ENCODE measurements at places on chromosomes 11 and 22.

DNA sequence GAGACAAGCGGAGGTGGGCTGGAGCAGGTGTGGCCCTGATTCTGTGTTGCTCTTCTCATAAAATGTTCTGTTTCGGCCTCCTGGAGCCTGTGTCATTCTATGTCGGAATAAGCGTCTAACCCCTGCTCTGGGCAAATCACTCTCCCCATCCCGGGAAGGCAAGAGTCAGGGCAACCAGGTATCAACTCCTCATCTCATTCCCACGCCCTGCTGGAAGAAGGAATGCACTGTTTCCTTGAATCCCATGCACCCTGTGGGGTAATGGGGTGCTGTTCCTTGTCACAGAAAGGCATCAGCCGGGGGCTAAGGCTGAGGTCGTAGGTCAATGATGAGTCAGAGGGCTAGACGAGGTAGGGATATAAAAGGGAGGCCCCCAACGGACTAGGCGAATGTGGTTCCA is 2.6 kb downstream of the FAM180B start:
- DNase-seq = no peak

DNA sequence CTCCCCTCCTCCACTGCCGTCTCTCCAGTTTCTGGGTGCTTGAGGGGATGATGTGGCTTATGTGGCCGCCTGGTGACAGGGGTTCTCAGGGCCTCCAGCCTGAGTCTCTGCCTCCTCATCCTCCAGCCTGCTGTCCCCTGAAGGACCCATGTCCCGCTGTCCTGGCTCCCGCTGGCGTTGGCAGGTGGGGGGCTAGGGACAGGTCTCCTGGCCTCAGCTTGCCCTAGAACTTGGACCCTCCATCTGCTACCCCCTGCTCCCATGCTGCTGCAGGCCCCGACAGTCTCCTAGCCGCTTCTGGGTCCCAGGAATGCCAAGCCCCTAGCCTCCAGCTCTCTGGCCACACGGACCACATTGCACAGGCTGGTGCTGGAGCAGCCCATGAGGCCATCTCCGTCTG is 13.9 kb upstream of the CELSR1 start:
- DNase-seq = no peak

DNA sequence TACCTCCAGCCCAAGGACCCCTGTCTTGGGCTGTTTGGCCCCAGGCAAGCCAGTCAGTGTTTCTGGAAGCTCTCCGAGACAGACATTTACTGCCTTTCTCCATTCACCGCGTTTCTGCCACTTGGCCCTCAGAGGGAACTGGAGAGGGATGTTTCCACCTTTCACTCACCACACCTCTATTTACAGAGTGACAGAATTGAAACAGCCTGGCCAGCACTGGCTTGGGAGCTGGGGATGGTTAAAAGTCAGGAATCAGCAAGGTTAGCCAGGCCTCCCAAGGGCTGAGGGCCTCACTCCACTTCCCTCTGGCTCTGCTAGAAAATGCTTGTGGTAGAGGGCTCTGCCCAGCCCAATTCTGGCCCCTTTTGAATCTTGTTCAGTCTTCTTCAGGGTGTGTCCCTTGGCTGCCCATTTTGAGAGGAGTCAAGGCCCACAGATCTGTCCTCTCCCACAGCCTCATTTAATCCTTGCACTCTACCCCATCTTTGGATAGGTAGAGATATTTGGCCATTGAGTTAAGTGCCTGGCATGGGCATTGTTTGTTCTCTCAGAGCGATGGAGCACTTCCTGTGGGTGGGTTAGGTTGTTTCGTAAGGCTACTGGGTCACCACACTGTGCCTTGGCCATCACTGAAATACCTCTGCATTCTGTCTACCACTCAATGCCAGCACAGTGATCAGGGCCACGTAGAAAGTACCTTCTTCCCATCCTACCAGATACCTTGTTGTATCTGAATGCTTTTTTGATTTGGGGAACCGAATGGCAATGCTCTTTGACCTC is 119.2 kb downstream of the MICAL2 start:
- DNase-seq = no peak

- DNase-seq = no peak
Measured at GRCh38 chr11:3880724-3881123, 25.3 kb downstream of the STIM1 start.

All from stimulated activated CD4-positive, alpha-beta T cell treated with anti-CD3 and anti-CD28 coated beads, TNF-alpha, amount 100 ng/mL, for 1 hour (primary cell).